ENCODE measurements at places on chromosomes 16 and 17.
A peak's percentile ranks its signal among the peaks of the same experiment; 100 is the strongest.

- DNase-seq: peak; percentile 56
Observed at GRCh38 chr16:5056352-5056751, 9.4 kb downstream of the C16orf89 start.

- DNase-seq: no peak
Observed at GRCh38 chr16:9203956-9204355, 112.5 kb downstream of the HAPSTR1 start.

DNA sequence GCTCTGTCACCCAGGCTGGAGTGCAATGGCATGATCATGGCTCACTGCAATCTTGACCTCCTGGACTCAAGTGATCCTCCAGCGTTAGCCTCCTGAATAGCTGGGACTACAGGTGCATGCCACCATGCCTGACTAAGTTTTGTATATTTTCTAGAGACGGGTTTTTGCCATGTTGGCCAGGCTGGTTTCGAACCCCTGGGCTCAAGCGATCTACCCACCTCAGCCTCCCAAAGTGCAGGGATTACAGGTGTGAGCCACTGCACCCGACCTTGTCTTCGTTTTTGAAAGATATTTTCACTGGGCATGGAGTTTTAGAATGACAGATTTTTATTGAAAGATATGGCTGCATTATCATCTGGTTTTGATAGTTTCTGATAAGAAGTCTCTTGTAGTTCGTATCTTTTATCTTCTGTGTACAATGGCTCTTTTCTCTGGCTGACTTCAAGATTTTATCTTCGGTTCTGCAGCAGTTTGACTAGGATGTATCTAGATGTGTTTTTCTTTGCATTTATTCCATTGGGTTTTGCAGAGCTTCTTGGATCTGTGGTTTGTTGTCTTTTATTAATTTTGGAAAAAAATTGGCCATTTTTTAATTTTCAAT, 14.6 kb downstream of the ADGRG5 start:
- no peak for DNase-seq

DNA sequence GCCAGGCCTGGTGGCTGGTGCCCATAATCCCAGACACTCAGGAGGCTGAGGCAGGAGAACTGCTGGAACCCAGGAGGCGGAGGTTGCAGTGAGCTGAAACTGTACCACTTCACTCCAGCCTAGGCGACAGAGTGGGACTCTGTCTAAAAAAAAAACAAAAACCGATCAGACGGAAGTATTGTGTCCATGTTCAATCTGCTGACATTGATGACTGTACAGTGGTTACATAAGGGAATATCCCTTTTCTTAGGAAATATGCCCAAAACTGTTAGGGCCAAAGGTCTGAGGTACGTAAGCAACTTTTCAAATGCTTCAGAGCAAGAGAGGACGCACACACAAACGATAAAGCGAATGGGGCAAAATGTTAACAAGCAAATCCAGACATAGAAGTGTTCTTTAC, 69.8 kb upstream of the DNAH17 start:
- no peak for DNase-seq

- DNase-seq: no peak
Observed at GRCh38 chr17:27239584-27239983, 54.3 kb upstream of the WSB1 start.

GRCh38 chr16:83878838-83879237, 20.1 kb upstream of the MLYCD start:
- DNase-seq: peak; percentile 41

GRCh38 chr16:47475786-47476185, 14.7 kb downstream of the PHKB start:
- DNase-seq: no peak

GRCh38 chr16:49930841-49931240, 74.9 kb upstream of the ZNF423 start:
- peak; percentile 3 for DNase-seq

DNA sequence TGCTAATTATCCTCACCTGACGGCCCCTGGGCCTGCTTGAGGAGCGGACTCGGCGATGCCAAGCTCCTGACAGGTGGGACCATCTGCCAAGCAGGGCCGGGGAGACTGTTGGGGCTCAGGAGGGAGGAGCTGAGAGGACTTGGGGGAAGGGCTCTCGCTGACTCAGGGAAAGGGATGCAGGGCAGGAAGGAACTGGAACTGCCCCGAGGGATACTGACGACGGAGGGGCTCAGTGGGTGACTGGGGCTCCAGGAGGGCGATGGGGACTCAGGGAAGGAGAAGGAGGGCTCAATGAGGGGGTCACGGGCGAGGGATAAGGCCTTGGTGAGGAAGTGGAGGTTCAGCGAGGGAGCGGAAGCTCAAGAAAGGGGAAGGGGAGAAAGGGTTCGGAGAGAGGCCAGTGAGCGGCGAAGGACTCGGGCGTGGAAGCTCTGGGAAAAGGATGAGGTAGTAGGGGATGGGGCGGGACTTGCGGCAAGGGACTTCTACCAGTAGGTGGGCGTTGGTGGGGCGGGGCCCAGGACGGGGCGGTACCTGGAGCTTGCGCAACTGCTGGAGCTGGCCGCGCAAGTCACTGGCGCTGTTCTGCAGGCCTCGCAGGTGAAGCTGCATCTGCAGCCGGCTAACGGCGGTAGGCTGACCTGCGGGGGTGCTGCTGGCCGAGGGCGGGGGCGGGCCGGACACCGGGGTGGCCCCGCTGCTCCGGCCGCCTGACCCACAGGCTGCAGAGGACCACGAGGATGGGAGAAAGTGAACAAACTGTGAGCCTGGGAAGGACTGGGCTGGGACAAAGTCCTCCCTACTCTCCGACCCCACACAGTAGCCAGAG, 46.5 kb downstream of the SRCIN1 start:
- peak; percentile 99 for DNase-seq

DNA sequence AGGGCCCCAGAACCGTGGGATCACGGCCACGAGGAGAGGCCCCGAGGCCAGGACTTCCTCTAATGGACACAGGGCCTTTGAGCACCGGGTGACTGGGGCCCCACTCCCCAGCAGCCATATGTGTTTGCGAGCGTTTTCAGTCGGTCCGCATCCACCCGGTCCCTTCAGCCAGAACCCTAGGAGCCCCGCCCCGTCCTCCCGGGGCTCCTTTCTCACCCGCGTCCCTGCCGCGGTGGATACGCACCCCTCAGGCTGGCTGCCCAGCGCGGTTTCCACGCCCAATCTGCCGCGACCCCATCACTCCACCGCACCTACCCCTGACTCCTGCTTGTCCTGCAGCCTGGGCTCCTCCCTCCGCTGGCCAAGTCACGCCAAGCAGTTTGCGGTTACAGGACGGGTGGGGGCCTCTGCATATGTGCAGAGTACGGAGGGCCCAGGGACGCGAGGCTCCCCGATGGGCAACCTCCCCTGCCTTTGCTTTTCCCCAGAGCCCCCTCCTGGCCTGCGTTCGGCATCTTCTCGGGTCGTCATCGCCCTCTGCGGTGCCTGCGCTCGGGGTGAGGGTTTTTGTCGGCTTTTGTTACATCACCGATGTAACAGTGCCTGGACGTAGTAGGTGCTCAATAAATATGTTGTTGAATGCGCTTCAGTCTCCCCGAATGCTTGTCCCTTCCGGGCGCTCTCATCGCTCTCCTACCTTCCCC, 1.0 kb upstream of the TTYH2 start:
- DNase-seq: no peak

DNA sequence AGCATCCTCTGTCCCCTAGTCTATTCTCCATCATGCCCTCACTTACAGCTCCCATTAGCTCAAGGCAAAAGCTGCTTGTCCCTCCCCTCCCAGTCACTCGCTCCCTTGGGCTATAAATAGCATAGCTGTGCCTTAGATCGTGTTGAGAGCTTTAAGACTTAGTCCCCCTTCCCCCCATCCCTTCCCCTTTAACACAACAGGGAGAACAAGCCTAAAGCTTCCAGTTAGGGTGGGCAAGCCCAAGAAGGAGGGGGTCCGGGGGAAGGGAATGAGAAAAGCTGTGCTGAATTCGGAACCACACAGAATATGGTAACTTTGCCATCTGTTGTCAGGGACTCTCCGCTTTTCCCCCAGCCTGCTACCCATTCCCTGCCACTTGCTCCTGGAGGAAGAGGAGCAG, 4.9 kb upstream of the HIGD1B start:
- no peak for DNase-seq

DNA sequence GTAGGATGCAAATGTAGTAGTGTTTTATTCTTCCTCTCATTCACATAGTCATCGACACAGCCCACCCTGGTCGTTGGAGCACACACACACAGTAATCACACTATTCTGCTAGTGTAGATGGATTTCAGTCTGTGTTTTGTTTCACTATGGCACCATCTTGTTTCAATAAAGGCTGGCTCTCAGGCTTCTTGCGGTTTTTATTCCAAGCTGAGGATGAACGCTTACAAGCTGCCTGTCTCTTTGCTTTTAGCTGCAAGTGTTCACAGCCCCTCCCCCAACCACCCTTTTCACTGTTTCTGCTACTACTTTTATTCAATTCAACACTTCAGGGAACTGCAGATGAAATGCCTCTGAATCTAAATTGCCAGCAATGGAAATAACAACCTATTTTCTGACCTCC, 140.9 kb upstream of the PMFBP1 start:
- no peak for DNase-seq

DNA sequence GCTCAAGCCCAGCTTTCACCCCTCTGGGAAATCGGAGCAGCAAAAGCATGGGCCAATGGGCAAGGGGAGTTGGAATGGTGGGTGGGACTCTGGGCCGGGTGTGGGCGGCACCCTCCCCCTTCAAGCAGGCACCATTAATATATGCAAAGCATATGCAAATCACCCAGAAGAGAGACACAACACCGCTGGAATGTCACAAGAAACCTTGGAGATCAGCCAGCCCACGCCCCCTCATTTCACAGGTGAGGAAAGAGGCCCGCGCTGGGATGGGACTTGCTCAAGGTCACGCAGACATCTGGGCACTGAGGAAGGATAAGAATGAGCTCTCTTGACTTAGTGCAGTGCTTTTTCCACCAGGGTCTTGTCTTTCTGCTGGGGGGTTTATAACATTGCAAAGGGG, 4.8 kb downstream of the SRCIN1 start:
- no peak for DNase-seq

- DNase-seq: no peak
Observed at GRCh38 chr17:329784-330420, 22.7 kb downstream of the RPH3AL start.

GRCh38 chr17:7613769-7614424, 800 bp downstream of the FXR2 start:
- DNase-seq: no peak

- no peak for DNase-seq
Observed at GRCh38 chr16:57401943-57402640, 2.5 kb upstream of the CCL17 start.

- no peak for DNase-seq
Observed at GRCh38 chr17:41010441-41010840, 1.5 kb upstream of the KRTAP3-1 start.

DNA sequence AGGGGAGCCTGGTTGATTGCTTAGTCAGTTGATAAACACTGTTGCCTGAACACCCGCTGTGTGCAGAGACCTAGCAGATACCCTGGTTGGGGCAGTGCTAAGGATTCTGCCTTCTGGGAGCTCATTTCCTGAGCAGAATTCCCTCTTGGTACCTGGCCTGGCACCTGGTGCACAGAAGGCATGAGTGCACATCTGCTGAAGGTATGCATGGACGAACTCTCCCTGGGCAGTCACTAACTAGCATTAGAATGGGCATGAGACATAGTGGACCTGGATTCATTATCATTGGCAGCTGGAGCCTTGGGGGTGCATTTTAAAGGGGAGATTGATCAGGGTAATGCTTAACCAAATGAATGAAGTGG, 13.1 kb downstream of the ADCY7 start:
- DNase-seq: peak; percentile 28

DNA sequence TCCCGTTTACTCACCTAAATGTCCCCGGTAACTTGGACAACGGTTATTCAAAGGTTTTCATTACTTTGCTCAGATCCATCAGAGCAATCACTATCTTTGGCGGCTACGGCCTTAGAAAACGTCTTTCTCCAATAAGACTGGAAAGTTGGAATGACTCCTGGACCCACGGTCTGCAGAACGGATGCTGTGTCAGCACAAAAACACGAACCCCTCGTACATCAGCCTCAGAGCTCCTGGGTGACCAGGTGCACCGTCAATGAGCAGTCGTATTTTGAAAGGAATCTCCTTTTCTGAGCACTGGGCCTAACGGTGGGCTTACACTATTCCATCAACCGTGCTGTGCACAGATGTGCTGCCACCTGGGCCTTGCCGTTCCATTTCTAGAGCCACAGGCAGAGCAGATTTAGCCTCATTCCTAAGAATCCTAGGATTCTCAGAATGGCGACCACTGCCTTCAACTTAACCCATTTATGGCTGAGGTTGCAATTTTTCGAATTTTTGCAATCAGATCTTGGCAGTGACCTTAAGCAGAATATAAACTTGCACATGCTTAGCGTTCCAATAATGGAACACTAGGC, 110.8 kb upstream of the ZNF750 start:
- no peak for DNase-seq

GRCh38 chr16:88965411-88965810, 11.6 kb downstream of the CBFA2T3 start:
- DNase-seq: peak; percentile 11

GRCh38 chr17:9028202-9028987, 7.1 kb downstream of the NTN1 start:
- DNase-seq: no peak

- peak; percentile 99 for DNase-seq
Observed at GRCh38 chr17:48002916-48003416, 32.1 kb downstream of the CDK5RAP3 start.

GRCh38 chr17:15652960-15653359, 31.2 kb downstream of the TRIM16 start:
- no peak for DNase-seq

- DNase-seq: no peak
Observed at GRCh38 chr17:17364338-17364667, 61.1 kb downstream of the NT5M start.
